Right lung (tissue), 10 donors: ENCODE measurements at places on chromosomes 6 and 20.

GRCh38 chr20:35561268-35561667 lies 19.4 kb downstream of the ERGIC3 start:
- DNase-seq = no peak

- DNase-seq = no peak
Observed at GRCh38 chr6:12467706-12468670, 177.8 kb downstream of the EDN1 start.

GRCh38 chr6:72740135-72740534 lies 118.3 kb downstream of the KCNQ5 start:
- no peak for DNase-seq

DNA sequence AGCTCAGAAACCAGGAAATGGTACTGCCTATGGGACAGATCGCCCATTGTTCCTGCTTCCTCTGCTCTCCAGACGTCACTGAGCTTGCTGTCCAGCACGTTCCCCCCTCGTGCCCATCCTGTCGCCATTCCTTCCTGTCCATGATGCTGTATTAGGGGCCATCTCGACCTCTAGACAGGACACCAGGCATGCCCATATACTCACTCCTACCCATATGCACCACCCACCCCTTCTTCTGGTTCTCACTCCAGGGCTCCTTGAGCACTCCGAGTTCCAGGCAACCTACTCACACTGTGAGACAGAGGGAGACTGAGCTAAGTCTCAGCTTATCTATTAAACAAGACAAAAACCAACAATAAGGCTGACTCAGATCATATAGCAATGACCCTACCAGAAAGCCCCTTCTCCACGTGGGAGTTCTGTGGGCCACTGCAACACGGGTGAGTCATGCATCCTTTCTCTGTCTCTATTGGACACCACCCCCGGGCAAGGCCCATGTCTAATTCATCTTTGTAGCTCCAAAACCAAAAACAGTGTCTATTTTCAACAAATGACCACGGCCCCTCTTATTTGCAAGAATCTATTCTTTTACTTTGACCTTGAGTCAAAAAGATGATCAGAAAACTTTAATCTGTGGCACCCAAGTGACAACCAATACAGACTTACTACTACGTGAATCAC lies 65.7 kb downstream of the PSMG4 start:
- no peak for DNase-seq

DNA sequence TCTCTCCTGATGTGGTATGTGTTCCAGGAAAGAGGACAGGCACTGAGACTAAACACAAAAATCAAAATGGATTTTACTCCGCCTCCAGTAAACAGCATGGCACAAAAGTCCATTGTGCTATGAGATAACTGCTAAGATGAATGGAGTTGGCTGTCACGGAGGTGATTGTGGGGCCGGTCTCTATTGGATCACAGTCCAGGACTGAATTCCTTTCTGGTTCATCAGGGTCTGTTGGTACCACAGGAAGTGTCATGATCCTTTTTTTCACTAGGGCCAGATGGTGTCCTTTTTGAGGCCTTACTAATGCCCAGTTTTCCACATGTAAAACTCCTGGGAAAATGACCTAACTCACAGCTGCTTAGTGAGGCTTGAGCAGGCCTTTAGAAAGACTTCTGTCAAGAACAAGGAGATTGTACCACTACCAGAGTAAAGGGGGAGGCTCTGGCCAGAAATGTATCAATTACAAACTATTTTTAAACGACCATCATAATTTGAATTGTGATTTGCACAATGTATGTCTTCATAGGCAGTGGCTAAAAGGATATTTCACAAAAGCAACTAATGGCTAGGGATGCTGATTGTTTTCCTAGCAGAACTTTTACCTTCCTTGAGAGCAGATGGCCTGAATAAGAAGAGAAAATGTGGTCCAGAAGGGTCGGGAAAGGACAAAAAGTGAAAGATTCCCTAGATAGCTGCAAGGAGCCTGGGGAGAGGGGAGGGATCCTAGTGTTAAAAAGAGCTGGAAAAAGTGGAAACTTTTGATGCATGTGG lies 192.2 kb upstream of the POU3F2 start:
- no peak for DNase-seq

- DNase-seq = no peak
Observed at GRCh38 chr20:46771195-46771588, 61.7 kb downstream of the SLC2A10 start.

DNA sequence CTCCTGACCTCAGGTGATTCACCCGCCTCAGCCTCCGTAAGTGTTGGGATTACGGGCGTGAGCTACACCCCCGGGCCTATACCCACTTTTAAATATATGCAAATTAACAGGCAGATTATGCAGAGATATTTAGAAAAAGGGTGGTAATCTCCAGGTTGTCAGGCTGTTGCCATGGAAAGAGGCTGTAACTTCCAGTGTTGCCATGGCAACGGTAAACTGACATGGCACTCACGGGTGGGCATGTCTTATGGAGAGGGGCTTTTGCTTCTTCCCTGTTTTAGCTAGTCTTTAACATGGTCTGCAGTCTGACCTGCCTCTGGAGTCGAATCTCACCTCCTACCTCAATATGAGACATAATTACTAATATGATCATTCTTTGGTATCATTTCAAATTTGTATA lies 44.9 kb downstream of the ZNF334 start:
- no peak for DNase-seq

GRCh38 chr6:2719093-2719455 lies 31.6 kb downstream of the MYLK4 start:
- no peak for DNase-seq

- DNase-seq = no peak
Observed at GRCh38 chr20:18272451-18272850, 15.9 kb upstream of the ZNF133 start.

- DNase-seq = no peak
Observed at GRCh38 chr6:156590482-156590881, 186.7 kb upstream of the ARID1B start.
